ENCODE measurements at places on chromosomes 3 and 15.

DNA sequence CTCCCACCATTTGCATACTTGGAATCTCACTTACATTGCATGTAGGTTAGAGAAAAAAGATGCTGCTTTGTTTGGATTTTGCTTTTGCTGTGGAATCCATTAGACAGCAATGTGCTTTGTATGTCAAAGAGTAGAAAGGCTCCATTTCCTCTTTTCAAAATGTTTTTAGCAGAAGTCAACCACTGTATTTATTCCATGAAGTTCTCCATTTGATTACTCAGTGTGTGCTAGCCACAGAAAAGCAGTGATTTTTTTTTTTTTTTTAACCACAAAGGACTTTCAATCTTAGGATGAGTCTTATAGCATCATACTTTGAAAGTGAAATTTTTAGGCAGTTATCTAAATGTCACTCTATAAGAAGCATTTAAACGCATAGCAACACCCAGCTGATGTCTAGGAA lies 285.0 kb upstream of the ADAMTS9 start:
- DNase-seq, result no peak

DNA sequence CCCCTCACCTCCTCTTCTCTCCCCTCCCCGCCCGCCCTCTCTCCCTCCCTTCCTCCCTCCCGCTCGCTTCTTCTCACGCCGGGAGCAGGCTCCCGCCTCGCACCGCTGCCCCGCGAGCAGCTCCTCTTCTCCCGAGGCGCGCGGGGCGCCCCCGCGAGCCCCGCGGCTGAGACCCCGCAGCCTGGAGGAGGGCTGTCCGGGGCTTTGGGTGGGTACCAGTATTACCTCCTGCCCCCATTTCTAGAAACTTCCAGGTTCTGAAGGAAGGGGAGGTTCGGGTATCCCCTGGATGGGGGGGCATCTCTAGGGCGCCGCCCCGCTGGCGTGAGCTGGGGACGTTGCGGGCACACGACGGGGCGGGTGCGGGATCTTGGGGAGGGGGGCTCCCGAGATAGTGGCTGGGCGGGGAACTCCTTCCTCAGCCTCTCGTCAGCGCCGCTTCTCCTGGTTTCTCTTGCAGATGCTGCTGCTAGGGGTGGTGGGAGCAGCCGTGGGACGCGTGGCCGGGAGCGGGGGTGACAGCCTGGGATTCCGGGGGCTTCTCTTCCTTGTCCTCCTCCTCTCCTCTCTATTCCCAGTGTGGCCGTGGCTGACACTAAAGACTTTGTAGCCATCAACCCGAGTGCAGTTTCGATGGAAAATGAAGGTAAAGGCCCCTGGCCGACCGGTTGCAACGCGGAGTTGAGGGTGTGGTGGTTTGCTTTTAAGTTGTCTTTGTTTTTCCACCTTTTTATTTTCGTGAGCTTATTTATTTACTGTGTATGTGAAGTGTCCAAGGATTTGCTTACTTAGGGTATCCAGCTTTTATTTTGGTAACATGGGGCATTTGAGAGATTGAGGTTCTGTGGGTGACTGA lies 474 bp downstream of the ATP2C1 start:
- DNase-seq, result peak; percentile 32

DNA sequence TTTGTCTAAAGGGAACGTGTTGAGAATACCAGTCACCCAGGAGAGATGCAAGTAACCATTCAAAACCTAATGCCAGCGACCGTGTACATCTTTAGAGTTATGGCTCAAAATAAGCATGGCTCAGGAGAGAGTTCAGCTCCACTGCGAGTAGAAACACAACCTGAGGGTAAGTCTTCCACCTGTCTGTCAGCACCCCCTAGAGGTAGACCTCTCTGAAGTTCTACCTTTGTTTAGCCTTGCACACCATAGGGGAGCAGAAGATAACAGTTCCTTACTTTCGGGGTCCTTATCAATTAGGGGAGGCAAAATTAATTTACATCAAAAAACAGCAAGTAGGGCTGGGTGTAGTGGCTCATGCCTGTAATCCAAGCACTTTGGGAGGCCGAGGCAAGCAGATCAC lies 124.4 kb downstream of the HCN4 start:
- no peak for DNase-seq

GRCh38 chr3:185342459-185343174 lies 20.3 kb upstream of the MAP3K13 start:
- no peak for DNase-seq

GRCh38 chr3:170517242-170517945 lies 68.5 kb downstream of the SLC7A14 start:
- DNase-seq, result no peak

- no peak for DNase-seq
These were observed 22.4 kb downstream of the IDH2 start for GRCh38 chr15:90079619-90080457.

DNA sequence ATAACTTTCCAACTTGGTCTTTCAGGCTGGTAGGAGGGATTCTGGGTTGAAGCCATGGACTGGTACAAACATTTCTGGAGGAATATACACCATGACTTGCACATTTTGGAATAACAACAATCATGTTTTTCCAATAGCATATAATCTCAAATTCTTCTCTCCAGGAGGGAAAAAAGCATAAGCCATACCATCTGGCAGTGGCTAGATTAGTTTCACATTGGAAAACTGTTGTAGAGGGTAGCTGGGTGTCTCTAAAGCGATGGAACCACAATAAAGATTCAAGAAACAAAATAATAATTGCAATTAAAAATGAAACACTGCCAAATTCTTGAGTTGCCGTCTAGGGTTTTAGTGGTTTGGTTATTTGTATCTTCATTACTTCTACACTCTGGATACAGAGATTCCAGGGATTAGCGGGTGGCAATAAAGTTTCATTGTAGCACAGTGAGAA lies 278.5 kb upstream of the RASGRP1 start:
- no peak for DNase-seq

- no peak for DNase-seq
These were observed 287.6 kb downstream of the SOX2 start for GRCh38 chr3:181999314-181999713.

- peak; percentile 42 for DNase-seq
These were observed 2.8 kb downstream of the CLSTN2 start for GRCh38 chr3:139937674-139938279.

- no peak for DNase-seq
These were observed 171.9 kb downstream of the SYNPR start for GRCh38 chr3:63450023-63450422.

DNA sequence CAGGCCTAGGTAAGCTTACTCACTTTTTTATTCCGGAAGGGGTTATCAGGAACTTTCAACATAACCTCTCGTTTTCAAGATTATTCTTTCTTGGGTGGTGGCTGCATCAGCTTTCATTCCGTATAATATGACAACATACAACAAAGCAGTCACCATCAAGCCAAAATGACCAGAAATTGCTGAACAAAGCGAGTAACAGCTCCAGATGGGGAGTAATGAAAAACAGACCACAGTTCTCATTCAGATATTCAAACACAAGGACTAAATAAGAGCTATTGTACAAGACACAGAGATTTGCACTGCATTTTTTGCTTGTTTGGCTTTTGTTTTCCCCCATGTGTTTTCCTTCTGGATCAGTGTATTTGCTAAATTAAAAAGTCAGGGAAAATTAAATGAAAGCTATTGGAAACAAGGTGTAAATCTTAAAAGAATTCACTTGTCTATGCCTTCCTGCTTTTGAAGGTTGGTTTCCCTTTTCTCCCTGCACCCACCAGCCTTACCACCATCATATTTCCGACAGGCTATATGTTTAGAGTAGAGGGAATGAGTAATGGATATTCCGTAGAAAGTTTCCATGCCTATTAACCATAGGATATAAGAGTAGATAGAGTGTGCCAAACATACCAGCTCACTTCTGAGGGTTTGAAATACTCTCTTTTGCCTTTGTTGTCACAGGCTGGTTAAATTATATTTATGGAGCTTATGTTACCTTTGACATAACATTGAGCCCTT lies 213.6 kb downstream of the RBMS3 start:
- DNase-seq, result no peak

- no peak for DNase-seq
These were observed 54.6 kb downstream of the TRANK1 start for GRCh38 chr3:36890261-36890660.

DNA sequence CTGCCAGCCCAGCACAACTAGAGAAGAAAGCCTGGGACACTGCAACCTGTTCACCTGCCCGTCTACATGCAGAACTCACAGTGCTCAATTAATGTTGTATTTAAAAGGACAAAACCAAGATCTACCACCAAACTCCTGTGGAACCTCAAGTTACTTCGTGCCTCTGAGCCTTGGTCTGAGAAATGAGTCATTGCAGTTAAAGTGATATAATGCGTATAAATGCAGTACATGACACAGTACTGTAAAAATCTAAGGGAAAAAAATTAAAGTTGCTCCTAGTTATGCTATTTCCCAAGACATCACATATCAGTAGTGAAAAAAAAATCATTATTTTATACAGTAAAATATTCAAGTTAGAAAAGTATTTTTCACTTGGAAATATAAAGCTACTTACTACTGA lies 138.9 kb downstream of the ZIC4 start:
- no peak for DNase-seq

- DNase-seq, result no peak
These were observed 42.7 kb downstream of the SH3BP5 start for GRCh38 chr3:15289661-15290060.

- no peak for DNase-seq
These were observed 6.3 kb downstream of the LOXL1 start for GRCh38 chr15:73932381-73933191.

- DNase-seq, result no peak
These were observed 271.0 kb downstream of the EDEM1 start for GRCh38 chr3:5458526-5458925.

- DNase-seq, result no peak
These were observed 20.9 kb downstream of the NOX5 start for GRCh38 chr15:69035205-69035917.

DNA sequence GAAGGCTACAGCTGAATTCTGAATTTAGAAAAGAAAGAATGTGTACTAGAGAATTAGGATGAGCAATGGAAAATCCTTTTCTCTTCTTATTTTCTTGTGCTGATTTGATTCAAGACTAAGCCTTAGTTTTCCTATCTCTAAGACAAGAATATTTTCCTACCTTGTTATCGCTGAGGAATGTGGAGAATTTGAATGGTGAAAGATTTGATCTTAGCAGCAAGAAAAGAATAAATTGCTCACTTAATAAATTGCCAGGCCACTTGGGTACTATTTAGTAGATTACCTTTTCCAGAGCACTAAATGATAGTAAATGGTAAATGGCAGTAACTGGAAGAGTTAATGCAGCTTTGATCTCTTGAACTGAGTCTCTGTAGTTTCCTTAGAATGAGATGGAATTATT lies 145.7 kb upstream of the MEIS2 start:
- DNase-seq, result no peak

DNA sequence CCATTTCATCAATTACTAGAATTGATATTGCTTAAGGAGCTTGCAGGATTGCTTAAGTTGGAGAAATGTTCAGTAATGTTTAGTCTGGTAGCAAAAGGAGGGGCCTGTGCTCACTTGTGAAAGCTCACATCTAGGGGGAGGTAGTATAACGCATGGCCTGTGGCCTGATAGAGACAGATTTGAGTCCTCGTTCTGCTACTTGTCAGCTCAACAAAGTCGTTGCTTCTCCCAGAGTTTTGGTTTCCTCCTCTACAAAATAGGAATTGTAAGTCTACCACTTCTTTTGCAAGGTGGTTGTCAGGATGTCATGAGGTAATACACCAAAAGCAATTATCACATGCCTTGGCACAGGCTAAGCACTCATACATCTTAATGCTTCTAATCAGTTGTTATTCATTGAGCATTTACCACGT lies 1.3 kb downstream of the ST3GAL6 start:
- no peak for DNase-seq

- DNase-seq, result peak; percentile 82
These were observed 519 bp downstream of the ABHD6 start for GRCh38 chr3:58237941-58238681.

- DNase-seq, result no peak
These were observed 1.5 kb downstream of the DUSP7 start for GRCh38 chr3:52054661-52055511.

GRCh38 chr3:195812366-195812765 lies 637 bp upstream of the MUC4 start:
- DNase-seq, result no peak

GRCh38 chr3:17823816-17824215 lies 81.4 kb upstream of the TBC1D5 start:
- DNase-seq, result no peak

DNA sequence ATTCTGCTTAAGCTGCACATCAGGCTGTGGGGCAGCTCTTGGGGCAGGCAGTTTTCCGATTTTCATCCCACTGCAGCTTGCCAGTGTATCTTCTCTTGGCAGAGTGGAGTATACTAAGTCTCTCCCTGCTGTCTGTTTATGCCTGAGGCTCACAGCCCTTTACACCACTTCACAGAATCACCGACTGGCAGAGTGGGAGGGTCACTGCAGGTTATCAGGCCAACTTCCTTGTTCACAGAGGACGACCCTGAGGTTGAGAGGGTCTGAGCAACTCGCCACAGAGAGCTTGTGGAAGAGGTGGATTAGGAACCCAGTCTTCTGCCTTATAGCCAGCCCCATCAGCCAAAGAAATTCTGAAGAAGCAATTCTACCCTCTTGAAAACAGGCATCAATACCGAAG lies 30.9 kb downstream of the KIF9 start:
- DNase-seq, result no peak

DNA sequence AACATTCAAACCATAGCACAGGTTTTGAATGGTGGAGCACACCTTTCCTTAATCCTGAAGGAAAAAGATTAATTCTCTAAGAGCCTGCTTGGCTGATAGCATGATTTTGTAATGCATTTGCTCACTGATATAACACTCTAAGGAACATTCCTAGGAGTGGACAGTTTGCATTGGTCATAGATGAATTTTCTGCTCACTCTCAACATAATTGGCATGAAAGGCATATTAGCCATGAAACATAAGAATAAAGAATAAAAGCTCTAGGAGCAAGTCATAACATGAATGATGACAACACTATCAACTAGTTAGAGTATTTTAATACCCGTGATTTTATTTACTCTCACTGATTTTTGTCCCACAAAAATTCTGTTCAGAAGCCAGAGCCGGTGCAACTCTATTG lies 34.3 kb upstream of the LRTM1 start:
- DNase-seq, result no peak

GRCh38 chr3:113948015-113948917 lies 453 bp downstream of the ZDHHC23 start:
- peak; percentile 45 for DNase-seq

- DNase-seq, result no peak
These were observed 319.8 kb downstream of the SUCLG2 start for GRCh38 chr3:67334588-67334987.

GRCh38 chr3:75235631-75236030 lies 428.5 kb upstream of the FRG2C start:
- DNase-seq, result no peak

DNA sequence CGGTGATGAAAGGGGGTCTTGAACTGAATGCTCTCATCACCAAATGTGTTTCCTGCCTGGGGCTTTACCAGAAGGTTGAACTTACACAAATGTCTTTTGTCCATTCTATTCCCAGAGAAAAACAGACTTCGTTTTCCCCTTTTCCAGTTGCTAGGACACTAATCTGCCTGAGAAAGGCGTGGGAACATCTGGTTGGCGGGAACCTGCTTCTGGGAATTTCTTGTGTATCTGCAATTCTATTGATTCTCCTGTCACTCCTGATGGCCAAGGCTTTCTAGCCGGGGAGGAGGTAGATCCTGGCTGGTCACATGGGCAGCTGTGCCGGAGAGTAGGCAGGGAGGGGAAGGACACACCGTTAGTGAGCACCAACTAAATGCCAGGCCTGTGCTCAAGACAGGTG lies 31.1 kb upstream of the CCDC174 start:
- no peak for DNase-seq

- DNase-seq, result no peak
These were observed 8.4 kb downstream of the VWA5B2 start for GRCh38 chr3:184237807-184238206.
